ENCODE measurements at places on chromosomes 2 and 18. TPM values are rescaled to one million over a fixed set of nuclear protein-coding genes. Genes with fewer than 3 reads are reported as not detected.

GRCh38 chr2:55224761-55225261, 7.3 kb downstream of the CLHC1 start:
- DNase-seq = no peak
- no peaks in the 10 kb centered on the region for H3K27me3 ChIP-seq
- H3K4me3 ChIP-seq = no peak overlapping the region
- no peak overlapping the region for H3K27ac ChIP-seq
- 0 out of 3 replicates have a peak, but pooled peaks cover 3% of the 10 kb centered on the region for H3K36me3 ChIP-seq
- H3K4me1 ChIP-seq = peaks cover 18% of the 10 kb centered on the region

DNA sequence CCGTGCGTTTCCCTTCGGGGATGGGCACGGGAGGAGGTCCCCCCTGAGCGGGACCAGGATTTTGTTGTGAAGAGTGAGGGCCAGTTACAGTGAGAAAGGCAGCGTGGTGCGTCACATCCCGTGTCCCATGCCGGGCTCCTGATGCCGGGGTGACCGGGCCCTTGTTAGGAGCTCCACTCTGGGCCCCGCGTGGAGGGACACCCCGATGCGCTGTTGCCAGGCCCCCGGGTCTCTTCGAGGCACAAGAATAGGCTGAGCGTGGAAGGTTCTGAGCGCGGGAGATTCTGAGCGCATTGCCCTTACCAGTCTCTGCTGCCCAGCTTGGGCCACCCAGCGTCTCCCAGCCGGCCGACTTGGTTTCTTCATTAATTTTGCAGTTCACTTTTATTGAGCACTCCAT, 17.6 kb downstream of the CTDP1 start:
- H3K27ac ChIP-seq = no peak overlapping the region
- H3K36me3 ChIP-seq = peaks cover 35% of the 10 kb centered on the region
- H3K4me3 ChIP-seq = no peak overlapping the region
- H3K4me1 ChIP-seq = no peaks in the 10 kb centered on the region

DNA sequence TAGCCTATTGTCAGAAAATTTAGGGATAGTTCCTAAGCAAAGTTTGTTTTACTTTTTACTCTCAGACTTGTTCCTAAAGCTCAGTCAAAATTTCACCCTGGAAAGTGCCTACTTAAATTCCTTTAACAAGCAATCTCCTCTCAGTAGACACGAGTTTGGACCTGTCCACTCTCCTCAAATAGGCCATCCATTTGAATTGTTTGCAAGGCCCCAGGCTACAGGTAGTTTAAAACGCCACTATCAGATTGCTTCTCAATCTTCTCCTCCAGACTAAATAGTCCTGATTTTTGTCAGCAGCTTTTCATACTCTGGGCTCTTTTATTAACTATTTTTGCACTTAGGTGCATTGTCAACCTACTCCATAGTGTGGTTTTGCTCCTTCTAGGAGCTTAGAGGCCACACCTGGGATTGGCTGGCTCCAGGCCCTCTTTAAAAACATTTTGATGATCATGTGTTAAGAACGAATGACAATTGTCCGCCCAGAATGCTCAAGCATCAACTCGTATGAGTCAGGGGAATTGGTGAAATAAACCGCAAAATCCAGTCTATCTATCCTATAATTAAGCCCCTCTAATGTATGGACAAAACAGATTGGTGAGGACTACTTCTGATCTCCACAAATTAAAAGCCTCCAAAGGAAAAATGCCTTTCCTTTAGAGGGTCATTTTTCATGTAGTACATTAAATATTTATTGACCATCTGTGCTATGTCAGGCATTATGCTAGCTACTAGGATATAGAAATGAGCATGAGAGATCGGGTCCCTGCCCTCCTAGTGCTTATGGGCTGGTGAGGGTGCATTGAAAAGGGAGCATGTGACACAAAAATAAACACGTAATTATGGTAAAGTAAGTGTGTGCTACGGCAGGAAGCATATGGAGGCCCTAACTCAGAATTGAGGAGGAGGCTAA, 333.8 kb upstream of the TNP1 start:
- no peaks in the 10 kb centered on the region for H3K36me3 ChIP-seq
- no peaks in the 10 kb centered on the region for H3K4me1 ChIP-seq
- no peak overlapping the region for H3K27ac ChIP-seq
- H3K27me3 ChIP-seq = no peaks in the 10 kb centered on the region
- H3K4me3 ChIP-seq = no peak overlapping the region

GRCh38 chr2:47309952-47310800, 92.8 kb upstream of the MSH2 start:
- peaks cover 16% of the 10 kb centered on the region for H3K4me1 ChIP-seq
- no peak overlapping the region for H3K27ac ChIP-seq
- no peak overlapping the region for H3K4me3 ChIP-seq
- peak; percentile 70 for DNase-seq

GRCh38 chr2:56086336-56086735, 97.5 kb upstream of the CCDC85A start:
- DNase-seq = no peak
- H3K4me1 ChIP-seq = no peaks in the 10 kb centered on the region
- no peak overlapping the region for H3K4me3 ChIP-seq
- H3K27me3 ChIP-seq = peaks cover 4% of the 10 kb centered on the region
- H3K36me3 ChIP-seq = no peaks in the 10 kb centered on the region
- H3K27ac ChIP-seq = no peak overlapping the region

GRCh38 chr2:166375736-166376487, at the start of gene SCN9A:
SCN9A (minus strand) TSS chr2:166375944; CDS start chr2:166311756, 64,188 bp downstream.
- H3K36me3 ChIP-seq = no peaks in the 10 kb centered on the region
- peaks cover 27% of the 10 kb centered on the region for H3K4me1 ChIP-seq
- H3K4me3 ChIP-seq = peak within 1 kb of the TSS; percentile 62
- DNase-seq = peak; percentile 90
- peak within 1 kb of the TSS; percentile 83 for H3K27ac ChIP-seq
- no peaks in the 10 kb centered on the region for H3K27me3 ChIP-seq

DNA sequence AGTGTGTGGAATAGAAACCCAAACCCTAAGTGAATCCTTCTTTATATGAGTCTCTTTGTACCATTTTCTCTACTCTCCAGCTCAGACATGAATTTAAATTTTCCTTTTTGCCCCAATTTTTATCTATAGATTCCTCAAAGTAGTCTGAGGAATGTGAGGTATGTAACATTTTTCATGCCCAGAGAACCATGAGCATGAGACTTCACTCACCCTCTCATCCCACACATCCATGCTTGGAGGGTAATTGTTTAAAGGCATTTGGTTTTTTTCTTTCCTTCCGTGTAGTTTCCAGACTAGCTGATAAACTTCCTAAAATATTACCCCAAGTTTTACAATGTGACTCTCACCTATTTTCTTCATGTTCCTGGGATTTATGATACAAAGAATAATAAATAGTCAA, 2056.8 kb upstream of the CELF4 start:
- H3K36me3 ChIP-seq = no peaks in the 10 kb centered on the region
- H3K27ac ChIP-seq = no peak overlapping the region
- no peak overlapping the region for H3K4me3 ChIP-seq
- no peaks in the 10 kb centered on the region for H3K27me3 ChIP-seq
- no peaks in the 10 kb centered on the region for H3K4me1 ChIP-seq

GRCh38 chr2:103346780-103347179, 584.9 kb downstream of the TMEM182 start:
- H3K27me3 ChIP-seq = no peaks in the 10 kb centered on the region
- H3K36me3 ChIP-seq = no peaks in the 10 kb centered on the region
- no peaks in the 10 kb centered on the region for H3K4me1 ChIP-seq

DNA sequence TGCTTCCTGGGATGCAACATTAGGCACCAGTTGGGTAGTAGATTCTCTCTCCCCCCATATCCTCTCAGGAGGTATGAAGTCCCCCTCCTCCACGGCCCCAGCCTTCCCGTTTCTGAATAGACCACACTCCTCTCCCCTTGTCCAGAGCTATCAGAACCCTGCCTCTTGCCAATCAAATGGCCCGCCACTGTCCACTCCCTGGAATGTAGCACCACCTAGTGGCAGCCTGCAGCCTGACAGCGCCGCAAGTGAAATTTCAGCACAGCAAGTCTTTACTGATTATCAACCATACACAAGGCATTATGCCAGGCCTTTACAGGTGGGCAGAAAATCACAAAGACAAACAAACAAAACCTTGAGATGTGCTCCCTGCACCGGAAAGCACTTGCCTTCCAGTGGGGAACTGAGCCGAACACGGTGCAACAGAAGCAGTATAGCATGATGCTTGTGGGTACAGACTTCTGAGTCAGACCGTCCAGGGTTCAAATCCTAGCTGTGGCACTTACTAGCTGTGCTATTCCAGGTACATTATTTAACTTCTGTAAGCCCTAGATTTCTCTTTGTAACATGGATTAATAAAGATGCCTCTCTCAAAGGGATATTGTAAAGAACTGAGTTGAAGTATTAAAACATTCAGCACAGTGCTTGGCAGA, 174.0 kb downstream of the SMAD2 start:
- no peaks in the 10 kb centered on the region for H3K27me3 ChIP-seq
- no peak overlapping the region for H3K27ac ChIP-seq
- H3K4me1 ChIP-seq = no peaks in the 10 kb centered on the region
- H3K4me3 ChIP-seq = no peak overlapping the region
- peak; percentile 44 for DNase-seq
- H3K36me3 ChIP-seq = no peaks in the 10 kb centered on the region

DNA sequence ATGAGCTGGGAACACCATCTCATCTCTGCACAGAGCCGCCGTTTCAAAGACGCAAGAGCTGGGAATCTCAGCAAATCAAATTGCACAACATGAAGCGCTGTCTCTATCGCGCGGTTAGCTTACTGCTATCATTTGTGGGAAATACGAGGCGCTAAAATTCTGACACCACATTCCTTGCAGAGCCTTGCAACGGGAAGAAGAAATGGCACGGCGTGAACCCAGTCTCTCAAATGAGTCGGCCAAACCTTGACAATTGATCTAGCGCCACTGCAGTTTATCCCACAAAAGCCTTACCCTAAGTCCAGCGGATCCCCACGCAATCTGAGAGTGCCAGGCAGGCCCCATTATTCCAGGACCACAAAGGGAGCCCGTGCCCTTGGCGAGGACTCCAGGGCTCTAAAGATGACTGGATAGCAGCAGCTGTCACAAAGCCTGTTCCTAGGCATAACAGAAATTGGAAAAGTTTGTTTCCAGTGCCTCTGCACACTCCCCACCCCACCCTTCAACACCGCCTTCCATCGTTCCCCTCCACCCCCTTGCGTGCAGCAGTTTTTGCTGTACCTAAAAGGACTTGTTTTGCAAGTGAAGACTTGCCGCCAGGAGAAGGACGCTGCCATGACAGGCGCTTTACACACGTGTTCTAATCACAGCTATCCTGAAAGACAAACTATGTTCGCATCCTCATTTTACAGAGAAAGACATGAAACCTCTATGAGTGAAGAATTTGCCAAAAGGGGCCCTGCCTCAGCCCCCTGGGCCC, 252.4 kb downstream of the EIPR1 start:
- H3K4me3 ChIP-seq = no peak overlapping the region
- H3K27ac ChIP-seq = no peak overlapping the region
- peaks cover 46% of the 10 kb centered on the region for H3K27me3 ChIP-seq
- H3K4me1 ChIP-seq = no peaks in the 10 kb centered on the region
- no peak for DNase-seq

DNA sequence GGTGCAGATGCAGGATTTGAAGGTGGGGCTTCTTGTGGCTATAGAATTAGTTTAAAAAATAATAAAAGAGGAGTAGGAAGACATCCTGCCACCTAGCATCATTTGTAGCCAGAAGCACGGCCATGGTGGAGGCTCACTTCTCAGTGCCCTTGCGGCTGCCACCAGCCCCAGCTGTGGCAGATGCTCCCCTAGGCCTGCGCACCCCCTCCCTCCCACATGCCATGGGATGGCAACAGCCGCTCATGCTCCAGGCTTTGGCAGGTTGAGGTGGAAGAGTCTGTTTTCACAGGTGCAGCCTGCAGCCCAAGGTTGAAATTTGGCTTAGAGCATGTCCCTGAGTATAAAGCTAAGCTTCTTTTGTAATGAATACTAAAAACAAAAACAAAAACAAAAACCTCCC, 96.4 kb downstream of the GATA6 start:
- H3K36me3 ChIP-seq = no peaks in the 10 kb centered on the region
- no peaks in the 10 kb centered on the region for H3K4me1 ChIP-seq
- DNase-seq = no peak
- peaks cover 6% of the 10 kb centered on the region for H3K27me3 ChIP-seq
- no peak overlapping the region for H3K4me3 ChIP-seq
- H3K27ac ChIP-seq = no peak overlapping the region

CAPN14 gene
- total RNA-seq = not detected

UGT1A4 gene
- total RNA-seq = not detected

IL18R1 gene
- 2.5 TPM for total RNA-seq

All from K562 (cell line).